ENCODE measurements at places on chromosomes 13 and 19.

- no peak for DNase-seq
These were observed 32.2 kb upstream of the WDFY2 start for GRCh38 chr13:51552027-51552426.

DNA sequence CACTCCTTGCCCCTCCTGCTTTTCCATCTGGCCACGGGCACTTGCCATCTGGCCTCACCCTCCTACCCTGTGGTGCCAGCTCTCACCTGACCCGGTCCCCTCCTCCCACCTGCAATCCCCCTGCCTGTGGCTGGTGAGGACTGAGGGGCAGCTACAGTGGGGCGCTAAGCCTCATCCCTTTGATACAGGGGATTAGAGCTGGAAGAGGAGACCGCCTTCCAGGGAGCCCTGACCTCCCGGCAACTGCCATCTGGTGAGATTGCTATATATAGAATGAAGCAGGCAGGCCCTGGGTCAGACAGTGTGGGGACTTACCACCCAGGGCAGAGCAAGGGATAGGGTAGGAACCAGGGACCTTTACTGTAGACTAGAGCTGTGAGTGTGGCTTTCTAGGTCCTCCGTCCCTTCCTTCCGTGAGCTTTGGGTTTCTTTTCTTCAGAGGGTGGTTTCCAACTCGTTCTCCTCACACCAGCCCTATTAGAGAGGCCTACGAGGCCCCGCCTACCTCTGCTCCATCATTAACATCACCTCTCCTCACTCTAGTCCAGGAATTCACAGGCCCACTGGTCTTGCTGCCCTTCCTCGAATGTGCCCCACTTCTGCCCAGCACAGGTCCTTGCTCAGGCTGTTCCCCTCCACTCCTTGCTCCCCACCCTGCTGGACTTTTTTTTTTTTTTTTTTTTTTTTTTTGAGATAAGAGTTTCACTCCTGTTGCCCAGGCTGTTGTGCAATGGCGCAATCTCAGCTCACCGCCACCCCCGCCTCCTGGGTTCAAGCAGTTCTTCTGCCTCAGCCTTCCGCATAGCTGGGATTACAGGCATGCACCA is 7.7 kb downstream of the KASH5 start:
- no peak for DNase-seq

- no peak for DNase-seq
These were observed 101.8 kb upstream of the MBNL2 start for GRCh38 chr13:97120346-97120745.

GRCh38 chr13:30466358-30466714 is 600 bp upstream of the HMGB1 start:
- peak; percentile 30 for DNase-seq

GRCh38 chr19:13699786-13700185 is 64.5 kb upstream of the MRI1 start:
- DNase-seq: no peak

DNA sequence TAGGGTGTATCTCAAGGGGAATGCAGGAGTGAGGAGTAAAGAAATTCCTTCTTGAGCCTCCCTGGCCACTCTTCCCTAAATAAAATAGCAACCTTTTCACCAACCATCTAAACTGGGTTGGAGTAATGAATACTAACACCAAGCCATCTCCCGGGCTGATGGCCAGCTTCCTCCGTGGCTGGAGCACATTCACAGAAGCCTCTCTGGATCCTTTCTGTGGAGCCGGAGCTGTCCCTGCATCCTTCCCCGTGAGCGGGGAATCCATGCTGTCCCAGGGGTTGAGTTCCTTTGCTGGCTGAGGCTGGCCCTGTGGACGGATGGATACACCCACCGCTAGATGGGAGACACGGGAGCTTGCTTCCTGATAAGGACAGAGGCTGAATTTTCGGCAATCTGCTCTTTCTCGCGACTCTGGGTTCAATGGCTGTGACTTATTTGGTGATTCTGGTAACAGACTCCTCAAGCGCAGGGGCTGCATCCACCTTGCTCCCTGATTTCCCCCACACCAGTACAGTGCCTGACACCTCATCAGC is 370.3 kb downstream of the ZNF536 start:
- DNase-seq: no peak
